ENCODE measurements at places on chromosomes 12 and 14. TPM values are rescaled to one million over a fixed set of nuclear protein-coding genes. Genes with fewer than 3 reads are reported as not detected.
A peak's percentile ranks its signal among the peaks of the same experiment; 100 is the strongest.

- DNase-seq, result peak; percentile 61
These were observed 73.8 kb downstream of the SUSD6 start for GRCh38 chr14:69685218-69685616.

DNA sequence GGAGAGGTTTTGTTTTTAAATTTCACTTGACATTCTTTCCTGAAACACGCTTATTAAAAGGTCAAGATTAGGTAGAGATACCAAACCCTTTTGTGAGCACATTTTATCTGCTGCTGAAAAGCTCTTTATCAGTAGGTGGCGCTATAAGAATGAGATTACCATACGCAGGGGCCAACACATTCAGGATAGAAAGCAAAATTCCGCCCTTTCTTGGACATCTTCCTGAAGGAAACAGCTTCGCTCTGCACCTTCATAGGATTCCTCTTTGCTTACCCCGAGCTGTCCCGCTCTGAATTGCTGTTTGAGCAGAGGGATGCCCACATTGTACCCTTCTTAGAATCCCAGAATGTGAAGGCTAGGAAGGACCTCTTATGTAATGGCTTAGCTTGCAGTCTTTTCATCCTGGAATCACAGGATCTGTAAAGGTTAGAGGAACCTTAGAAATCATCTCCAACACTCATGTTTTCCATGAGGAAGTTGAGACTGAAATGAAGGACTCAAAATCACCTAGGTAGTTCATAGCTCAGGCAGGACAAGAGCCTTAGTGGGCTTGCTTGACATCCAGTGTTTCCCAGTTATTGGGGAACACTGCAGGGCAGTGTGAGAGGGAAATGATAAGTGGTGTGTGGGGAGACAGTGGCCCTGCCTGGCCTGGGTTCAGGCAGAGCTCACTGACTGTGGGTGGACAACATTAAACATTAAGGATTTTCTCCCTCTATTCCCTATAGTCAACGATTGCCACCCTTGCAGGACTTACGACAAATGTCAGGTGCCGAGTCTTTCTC, 38.7 kb upstream of the CRY1 start:
- DNase-seq, result no peak

- no peak for DNase-seq
These were observed 69.3 kb downstream of the RIMBP2 start for GRCh38 chr12:130646716-130647370.

Gene E2F7
- 1.6 TPM for total RNA-seq

Gene DICER1
- 43.7 TPM for total RNA-seq

Measured in activated T-cell treated with anti-CD3 and anti-CD28 coated beads, Interleukin-2, amount 50 U/mL, for 4 hours (primary cell).